Esophagus mucosa (tissue), 1 donor: ENCODE measurements at places on chromosomes 7 and 10. TPM values are rescaled to one million over a fixed set of nuclear protein-coding genes. Genes with fewer than 3 reads are reported as not detected.

SDK1 gene
- 1.0 TPM for total RNA-seq

SOSTDC1 gene
- 1.9 TPM for total RNA-seq

- no peak for ATAC-seq
Measured at GRCh38 chr10:63313066-63313717, 152.6 kb downstream of the JMJD1C start.

DNA sequence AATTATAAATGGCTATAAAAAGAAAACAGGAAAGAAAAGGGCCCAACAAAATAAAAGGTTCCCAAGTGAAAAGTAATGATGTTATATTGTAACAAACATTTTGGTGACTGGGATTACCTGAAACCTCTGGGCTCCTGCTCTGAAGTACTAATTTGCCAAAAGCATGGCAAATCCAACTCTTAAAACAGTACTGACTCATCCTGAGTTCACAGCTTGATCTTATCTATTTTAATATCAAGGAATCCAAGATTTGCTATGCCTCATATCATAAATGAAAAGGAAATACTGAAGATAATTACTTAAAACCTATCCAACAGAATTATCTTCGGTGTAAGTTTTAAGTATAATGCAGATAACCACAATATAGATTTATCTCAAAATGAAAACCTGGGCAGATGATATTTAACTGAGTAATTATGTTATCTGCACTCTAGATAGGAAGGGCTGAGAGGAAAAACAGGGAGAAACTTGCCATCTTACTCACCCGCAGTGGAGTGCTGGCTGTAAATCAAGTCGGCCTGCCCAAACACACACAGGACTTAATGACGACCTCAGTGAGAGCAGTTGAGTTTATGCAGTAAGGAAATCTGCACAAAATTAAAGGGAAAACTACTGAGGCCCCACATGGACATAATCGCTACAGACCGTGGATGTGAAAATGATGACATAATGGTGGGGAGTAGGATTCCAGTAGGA, 48.4 kb downstream of the MPP7 start:
- ATAC-seq: peak; percentile 77

DNA sequence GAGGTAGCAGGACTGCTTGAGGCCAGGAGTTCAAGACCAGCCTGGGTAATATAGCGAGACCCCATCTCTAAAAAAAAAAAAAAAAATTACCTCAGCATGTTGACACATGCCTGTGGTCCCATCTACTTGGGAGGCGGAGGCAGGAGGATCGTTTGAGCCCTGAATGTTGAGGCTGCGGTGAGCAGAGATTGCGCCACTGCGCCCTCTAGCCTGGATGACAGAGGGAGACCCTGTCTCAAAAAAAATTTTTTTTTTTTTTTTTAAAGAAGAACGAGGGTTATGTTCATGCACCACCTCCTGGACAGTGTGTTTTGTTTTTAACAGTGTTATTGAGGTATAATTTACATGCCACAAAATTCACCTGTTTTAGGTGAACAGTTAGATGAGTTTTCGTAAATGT, 51.1 kb upstream of the SEPHS1 start:
- no peak for ATAC-seq

DNA sequence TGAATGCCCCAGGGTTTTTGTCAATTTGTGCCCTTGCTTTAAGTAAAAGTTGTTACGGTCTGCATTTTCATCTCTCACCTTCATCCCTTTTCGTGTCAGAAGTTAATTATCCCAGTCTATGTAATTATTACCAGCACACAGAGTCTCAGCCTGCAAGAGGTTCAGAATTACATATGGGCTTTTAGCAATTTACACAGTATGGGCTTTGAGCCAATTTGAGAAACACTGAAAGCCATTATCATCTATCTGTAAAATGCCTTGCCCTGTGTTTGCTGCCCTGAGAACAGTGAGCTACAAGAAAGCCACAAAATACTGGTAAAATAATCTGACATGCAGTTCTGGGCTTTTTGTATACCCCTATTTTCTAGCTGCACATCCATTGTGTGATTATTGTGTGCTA, 125.6 kb upstream of the STEAP4 start:
- ATAC-seq: no peak

SP4 gene
- 2.6 TPM for total RNA-seq
